ENCODE measurements at places on chromosomes 12 and 14.

- DNase-seq = no peak
Measured at GRCh38 chr12:7583471-7583870, 79.9 kb upstream of the CD163 start.

GRCh38 chr12:87315-87714, 20.7 kb downstream of the IQSEC3 start:
- DNase-seq = no peak

GRCh38 chr14:98162856-98163805, 1108.9 kb downstream of the BCL11B start:
- DNase-seq = no peak

- no peak for DNase-seq
Measured at GRCh38 chr12:56522411-56523193, 982 bp downstream of the RBMS2 start.

- no peak for DNase-seq
Measured at GRCh38 chr12:109261087-109261486, 48.0 kb downstream of the FOXN4 start.

GRCh38 chr12:128783129-128783574, 40.6 kb downstream of the SLC15A4 start:
- no peak for DNase-seq

DNA sequence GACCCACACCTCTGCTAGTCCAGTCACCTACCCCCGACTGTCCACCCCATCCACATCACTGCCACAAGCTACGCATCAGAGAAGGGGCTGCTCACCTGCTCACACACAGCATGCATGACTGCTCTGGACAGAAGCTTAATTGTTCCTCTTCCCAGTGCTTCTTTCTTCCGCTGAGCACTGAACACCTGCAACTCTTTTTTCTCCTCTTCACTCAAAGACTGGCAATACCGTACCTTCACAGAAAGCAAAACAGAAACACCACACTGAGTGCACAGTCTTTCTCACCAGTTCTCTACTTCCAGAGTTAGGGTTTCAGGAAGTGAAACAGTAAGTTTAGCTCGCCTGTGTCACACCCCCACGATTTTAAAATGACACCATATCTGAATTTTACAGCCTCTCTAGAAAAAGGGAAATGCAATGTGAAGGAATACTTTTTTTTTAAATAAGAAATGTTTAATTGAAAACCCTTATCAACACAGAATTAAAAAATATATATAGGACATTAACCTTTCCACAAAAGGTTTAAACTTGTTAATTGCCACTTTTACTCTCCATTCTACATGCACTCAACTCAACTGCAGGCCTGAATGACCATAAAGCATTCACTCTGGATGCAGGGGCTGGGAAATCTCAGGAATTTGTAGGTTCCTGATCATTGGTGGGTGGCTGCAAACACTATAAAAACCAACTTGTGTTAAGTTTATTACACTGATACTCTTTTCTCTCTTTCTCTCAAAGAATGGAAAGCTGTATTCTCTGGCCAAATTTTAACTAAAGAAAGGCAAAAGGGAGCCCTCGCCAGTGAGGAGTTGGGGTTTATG, 120.0 kb downstream of the PRICKLE1 start:
- DNase-seq = peak; percentile 50

GRCh38 chr14:24366413-24366720, 1.6 kb upstream of the NFATC4 start:
- no peak for DNase-seq

- DNase-seq = peak; percentile 43
Measured at GRCh38 chr12:57235017-57235727, 5.7 kb downstream of the SHMT2 start.

- no peak for DNase-seq
Measured at GRCh38 chr14:54908190-54908589, 5.6 kb upstream of the GCH1 start.

GRCh38 chr14:93832665-93833064, 44.4 kb upstream of the PRIMA1 start:
- peak; percentile 62 for DNase-seq

- DNase-seq = no peak
Measured at GRCh38 chr12:107133462-107133861, 40.1 kb upstream of the CRY1 start.

- no peak for DNase-seq
Measured at GRCh38 chr12:100520048-100520769, 46.5 kb downstream of the NR1H4 start.

GRCh38 chr12:12985817-12986408, 14.2 kb downstream of the HEBP1 start:
- DNase-seq = peak; percentile 4

GRCh38 chr14:94161058-94161457, 13.1 kb upstream of the PPP4R4 start:
- DNase-seq = no peak

- DNase-seq = no peak
Measured at GRCh38 chr12:110023059-110023980, 24.1 kb downstream of the ANKRD13A start.

- DNase-seq = no peak
Measured at GRCh38 chr12:43320281-43320680, 231.7 kb downstream of the ADAMTS20 start.

DNA sequence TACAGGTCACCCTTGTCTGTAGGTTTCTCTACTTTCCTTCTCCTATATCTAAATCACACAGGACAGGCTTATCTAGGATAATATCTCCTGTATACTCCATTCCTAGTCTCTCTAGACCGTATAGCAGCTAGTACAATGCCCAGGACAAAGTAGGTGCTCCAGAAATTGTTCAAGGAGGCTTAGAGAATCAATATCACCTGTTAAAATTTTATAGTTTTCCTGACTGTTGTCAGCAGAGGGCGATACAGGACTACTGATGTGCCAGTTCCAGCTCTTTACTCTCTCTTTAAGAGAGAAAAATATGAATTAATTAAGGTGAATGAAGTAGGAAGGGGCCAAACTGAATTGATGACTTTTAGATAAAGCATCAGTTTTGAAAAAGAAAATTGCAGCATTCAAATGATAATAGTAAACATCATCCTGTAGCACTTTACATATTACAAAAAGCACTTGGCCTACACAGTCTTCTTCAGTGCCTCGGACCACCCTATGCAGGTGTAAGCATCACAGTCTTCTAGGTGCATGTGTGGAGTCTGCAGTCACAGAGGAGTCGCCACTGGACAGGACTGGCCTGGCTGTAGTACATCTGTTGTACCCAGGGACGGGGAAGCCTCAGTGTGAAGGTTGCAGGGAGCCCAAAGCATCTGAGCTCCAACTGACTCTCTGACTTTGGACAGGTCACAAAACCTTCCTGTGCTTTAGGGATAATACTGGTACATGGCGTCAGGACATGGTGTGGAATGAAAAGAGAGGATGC, 61.9 kb upstream of the MAX start:
- peak; percentile 38 for DNase-seq

GRCh38 chr14:54902143-54902520, 494 bp downstream of the GCH1 start:
- peak; percentile 58 for DNase-seq

GRCh38 chr12:7483343-7483742, 20.2 kb downstream of the CD163 start:
- DNase-seq = no peak

DNA sequence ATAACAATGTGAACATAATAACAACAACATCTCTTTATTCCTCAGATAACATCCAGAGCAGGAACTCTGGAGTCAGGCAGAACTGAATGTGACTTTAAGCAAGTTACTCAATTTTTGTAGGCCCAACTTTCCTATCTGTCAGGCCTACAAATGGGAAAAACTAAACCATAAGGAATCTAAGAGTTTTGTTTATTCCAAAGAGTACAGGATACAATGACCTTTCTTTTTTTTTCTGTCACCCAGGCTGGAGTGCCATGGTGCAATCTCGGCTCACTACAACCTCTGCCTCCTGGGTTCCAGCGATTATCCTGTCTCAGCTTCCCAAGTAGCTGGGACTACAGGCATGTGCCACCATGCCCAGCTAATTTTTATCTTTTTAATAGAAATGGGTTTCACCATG, 9.4 kb downstream of the LPCAT3 start:
- no peak for DNase-seq

DNA sequence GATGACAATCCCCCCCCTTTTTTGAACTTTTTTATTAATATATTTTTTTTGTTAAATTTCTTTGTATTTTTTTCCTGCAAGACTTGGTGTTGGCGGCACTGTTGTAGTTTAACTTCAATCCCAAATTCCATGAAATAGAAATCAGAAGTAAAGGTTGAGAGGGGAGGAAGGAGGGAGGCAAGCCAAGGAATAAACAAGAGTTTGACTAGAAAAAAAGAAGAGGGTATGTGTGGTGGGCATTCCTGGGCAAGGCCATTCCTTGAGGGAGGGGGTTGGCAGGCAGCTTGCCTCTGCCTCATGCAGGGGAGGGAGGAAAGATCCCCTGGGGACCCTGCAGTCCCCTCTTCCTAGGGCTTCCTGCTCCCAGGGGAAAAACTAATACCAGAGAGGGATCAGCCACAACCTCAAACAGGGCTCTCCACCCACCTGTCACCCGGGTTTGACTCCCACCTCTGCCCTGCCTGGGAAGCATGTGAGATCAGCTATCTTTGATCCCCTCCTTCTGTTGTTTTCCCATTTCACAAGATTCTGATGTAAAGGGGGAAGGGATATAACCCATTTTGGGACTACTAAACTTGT, 519 bp upstream of the AP1G2 start:
- DNase-seq = no peak

DNA sequence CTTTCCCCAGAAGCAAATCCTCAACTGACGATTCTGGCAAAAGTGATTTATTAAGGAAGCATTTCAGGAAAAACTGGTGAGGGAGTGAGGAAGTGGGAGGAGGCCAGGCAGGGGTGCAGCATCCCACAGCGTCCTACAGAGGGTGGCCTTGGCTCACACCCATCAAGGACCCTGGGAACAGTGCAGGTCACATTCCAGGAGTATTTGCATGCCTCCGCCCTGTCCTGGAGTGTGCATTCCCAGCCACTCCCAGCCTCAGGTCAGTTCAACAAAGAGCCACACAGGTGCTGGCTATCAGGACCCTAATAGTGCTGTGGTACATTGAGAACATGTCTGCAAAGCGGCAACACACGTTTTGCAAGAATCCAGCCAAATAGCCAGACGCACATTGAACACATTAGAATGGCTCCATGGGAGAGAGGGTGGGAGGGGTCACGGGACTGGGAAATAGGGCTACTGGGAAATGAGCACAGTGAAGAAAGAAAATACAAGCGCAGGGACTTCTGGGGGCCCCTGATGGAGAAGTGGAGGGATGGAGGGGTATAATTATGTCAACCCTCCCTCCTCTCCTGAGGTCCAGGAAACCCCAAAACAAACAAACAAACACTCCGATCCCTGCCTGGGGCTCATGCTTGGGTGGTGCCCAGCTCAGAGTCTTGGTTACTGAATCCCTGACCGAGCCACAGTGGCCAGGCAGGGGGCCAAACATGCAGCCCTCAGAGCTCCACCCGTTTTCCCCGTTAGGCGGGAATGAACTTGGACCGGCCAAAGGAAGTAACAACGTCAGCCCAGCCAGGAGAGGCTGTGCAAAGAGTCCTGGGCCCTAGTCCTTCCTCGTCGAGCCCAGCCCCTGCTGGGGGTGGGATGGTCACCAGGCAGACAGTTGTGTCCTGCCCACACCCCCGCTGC, 36.5 kb downstream of the CMKLR1 start:
- no peak for DNase-seq

All from NCI-H2081 (cell line).